ENCODE measurements at places on chromosomes 2 and 18.

DNA sequence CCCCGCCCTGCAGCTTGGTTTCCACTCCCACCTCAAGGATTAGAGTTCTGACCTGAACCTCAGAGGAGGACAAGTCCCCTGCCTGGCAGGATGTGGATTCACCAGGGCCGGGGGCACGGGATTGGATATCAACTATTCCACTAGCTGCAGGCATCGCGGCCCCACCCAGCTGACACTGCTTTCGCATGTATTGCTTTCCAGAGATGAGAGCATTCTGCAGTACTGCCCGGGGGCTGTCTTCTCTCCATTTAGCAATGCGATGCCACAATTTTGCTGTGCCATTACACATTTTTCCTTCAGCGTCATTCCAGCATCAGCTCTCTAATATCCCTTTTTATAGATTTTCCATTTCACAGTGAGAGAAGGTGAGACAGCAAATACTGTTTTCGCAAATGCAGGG lies 42.0 kb downstream of the CTIF start:
- no peak for DNase-seq

DNA sequence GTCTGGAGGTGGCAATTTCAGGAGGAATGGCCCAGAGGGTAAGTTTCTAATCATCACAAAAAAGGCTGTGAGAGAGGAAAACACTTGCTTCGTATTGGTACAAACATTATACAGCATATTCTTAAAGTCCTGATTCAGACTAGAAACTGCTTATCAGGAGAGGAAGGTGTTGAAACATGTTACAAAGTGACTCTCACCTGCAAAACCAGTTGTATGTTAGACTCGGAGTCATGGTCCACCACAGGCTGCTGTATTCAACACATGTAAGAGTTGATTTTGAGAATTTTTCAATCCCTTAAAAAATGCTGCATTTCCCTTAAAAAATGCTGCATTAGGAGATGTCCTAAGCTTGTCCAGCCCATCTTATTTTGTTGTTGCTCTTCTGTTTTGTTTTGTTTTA lies 61.5 kb downstream of the MBP start:
- no peak for DNase-seq

- no peak for DNase-seq
Observed at GRCh38 chr2:3677436-3677835, 19.4 kb downstream of the ALLC start.

- no peak for DNase-seq
Observed at GRCh38 chr2:39796134-39796533, 17.1 kb upstream of the THUMPD2 start.

- DNase-seq: no peak
Observed at GRCh38 chr18:43992741-43993140, 687.9 kb upstream of the SETBP1 start.

GRCh38 chr2:164933671-164934189 lies 21.6 kb downstream of the SLC38A11 start:
- DNase-seq: no peak

DNA sequence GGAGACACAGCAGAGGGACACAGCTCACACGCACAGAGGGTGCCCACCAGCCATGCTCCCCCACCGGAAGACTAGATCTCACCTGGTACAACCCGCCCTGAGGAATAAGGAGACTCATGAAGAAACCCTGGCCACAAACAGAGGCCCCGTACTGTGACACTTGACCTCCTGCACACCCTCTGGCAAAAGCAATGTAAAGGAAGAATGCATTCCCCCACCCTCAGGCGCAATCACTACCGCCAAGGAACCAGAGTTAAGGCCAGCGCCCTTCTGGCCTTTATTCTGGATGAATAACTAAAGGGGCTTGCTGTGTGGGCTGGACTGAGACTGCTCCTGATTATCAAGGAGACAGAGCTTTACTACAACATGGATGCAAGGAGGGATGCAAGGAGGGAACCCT lies 509.2 kb upstream of the SPHKAP start:
- no peak for DNase-seq

- no peak for DNase-seq
Observed at GRCh38 chr2:16664052-16664731, 1.4 kb downstream of the CYRIA start.

- no peak for DNase-seq
Observed at GRCh38 chr2:200079356-200079755, 124.0 kb downstream of the MAIP1 start.

DNA sequence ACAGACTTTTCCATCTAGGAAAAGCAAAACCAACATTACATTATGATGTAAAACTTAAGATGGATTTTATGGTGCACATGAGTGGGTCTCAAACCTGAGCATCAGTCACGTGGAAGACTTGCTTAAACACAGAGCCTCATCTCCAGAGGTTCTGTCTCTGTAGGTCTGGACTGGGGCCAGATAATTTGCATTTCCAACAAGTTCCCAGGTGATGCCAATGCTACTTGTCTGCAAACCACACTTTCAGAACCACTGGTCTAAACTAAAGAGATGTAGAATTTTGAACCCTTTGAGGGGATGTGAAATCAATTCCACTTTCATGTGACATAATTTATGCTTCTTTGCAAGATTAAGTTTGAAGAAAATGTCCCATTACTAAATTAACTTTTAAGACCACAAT lies 522.8 kb downstream of the MBD2 start:
- no peak for DNase-seq

DNA sequence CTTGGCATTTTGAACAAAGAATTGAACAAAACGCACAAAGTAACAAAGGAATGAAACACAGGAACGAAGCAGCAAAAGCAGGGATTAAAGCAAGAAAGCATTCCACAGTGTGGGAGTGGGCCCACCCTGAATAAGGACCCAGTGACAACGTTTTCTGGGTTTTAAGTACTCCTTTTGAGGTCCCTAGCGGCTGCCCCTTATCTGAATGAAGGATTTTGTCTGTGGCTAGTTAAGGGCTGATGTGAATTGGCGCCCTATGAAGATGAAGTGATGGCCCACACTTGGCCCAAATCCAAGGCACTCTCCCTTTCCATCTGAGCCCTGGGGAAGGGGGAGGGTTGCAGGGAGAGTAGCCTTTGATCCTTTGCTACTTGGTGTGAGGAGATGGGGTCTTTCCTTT lies 7.8 kb upstream of the CCDC141 start:
- DNase-seq: no peak

DNA sequence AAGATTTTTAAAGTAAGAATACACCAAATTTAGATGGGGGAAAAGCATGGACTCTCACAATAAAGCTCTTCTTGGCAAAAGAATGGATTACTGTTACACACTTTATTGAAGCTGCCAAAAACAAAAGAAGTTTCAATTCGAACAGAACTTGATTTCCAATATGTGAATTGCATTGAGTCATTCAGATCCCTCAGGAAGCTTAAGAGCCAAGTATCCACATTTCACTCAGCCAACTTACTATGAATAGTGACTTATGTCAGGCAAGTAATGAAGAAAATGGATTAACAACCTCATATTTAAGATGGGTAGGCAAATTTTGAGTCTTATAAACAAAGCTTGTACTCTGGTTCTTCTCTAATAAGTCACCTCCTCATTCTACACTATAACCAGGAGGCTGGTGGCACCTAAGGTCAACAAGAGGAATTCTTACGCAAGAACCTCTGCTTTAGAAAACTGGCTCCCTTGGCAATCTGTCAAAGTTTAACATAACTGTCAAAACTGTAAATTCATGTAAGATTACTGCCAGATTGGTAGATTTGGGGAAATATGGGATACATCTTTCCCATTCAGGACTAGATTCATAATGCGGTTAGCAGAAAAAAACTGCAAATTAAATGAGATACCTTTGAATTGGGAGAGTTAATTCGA lies 6.0 kb downstream of the HADHA start:
- no peak for DNase-seq

GRCh38 chr2:42967959-42968674 lies 175.7 kb upstream of the HAAO start:
- no peak for DNase-seq

DNA sequence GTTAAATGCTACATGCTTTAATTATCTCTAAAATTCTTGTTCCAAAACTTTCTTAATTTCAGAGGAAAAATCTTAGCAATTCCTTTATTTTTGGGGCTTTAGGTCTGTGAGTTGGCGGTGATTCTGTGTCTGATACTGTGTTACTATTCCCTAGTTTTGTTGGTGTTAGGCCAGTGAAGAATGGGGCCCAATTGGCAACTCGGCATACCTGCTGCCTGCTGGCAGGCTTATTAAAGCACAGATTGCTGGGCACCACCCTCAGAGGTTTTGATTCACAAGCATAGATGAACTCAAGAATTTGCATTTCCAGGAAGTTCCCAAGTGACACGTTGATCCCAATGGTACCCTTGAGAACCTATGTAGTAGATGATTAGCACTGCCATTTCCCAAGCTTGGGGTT lies 101.6 kb downstream of the OSBPL6 start:
- no peak for DNase-seq

DNA sequence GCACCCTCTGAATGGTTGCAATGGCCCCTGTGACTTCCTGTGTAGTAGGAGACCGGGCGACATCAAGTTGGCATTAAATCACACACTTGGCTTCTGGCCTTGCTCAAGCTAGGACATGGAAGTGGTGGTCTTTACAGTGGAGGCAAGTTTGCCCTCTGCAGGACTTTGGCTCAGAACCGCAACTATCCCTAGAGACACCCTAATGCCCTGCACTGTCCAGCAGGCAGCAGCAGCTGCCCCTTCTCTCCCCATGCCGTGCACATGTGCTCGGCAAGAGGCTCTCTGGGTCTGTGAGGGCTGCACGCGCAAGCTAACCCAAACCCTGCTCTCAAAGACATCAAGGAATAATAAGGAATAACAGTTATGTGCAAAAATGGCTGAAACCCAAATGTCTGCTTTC lies 106.5 kb downstream of the COL6A3 start:
- DNase-seq: no peak

DNA sequence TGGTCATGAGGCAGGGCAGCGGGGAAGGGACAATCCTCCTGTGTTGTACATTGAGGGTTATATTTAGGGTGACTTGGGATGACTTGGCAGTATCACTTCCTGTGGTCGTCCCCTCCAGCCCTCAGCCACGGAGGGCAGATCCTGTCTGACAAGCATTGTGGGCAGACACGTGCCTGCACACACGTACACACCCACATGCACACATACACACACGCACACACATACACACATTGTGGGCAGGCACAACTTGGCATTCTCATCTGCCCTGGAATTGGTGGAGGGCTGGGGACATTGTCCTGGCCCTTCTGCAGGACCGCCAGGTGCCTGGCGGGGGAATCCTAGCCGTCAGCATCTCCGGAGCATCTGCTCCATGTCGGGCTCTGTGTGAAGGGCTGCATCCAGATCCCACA lies 47.6 kb downstream of the ODC1 start:
- no peak for DNase-seq

- DNase-seq: no peak
Observed at GRCh38 chr2:154694881-154695280, 3.6 kb upstream of the KCNJ3 start.

DNA sequence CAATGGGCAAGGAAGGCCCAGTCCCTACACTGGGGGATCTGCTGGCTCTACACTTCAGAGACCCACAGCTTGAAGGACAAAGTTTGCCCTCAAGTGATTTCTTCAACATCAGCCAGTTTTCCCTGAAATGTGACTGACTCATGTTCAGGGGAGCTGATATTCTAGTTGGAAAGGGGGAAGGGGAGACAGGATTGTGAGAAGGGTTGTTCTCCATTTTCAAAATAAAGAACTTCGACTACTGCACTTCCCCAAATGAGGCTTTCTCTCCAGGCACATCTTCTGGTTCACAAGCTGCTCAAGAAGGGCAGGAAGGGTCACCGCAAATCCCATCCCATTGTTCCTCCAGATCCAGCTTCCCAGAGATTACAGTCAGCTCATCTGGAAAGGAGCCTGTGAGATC lies 117.6 kb downstream of the BCL2L11 start:
- no peak for DNase-seq

- DNase-seq: no peak
Observed at GRCh38 chr2:127610561-127610960, 35.4 kb upstream of the GPR17 start.

DNA sequence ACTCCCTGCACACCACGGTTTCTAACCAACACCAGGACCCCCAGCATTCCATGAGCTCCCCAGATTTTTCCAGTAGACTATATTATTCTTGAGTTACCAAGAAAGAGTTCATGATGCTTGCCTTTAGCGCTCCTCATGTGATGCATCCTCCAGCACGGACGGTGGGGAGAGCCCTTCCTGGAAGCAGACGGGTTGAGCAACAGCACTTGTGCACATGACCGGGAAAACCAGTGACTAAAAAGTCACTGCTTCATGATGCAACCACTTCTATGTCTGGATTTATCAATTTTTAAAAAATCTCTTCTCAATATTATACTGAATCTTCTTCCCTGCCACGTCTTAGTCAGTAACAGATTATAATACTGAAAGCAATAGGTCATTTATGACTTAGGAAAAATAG lies 20.4 kb upstream of the DOK6 start:
- DNase-seq: no peak

DNA sequence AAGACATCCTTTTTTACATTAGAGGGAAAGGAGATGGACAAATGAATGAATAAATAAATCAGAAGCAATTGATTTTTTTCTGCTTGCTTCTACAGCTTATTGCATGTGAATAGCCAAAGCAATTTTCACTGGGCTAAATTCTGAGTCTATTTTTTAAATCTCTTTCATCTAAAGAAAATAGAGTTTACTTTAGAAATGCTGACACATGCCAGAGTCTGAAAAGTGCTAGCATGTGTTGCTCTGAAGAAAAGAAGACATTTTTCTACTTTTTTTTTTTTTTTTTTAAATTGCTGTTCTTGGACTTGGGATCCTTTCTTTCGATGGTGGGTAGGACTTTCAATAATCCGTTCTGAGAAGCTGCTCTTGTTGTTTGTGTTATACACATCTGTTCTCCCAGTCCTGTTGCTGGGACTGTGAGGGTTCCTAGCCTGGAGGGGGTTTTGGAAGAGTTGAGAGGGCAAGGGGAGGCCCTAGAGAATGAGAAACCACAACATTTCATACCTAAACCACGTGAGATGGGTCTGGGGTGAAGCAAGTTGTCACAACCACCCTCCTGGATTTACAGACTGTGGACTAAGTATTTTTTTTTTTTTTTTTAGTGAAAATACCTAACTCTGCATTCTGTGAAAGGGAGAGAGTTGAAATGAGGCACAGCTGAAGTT lies 193.5 kb downstream of the PRKCE start:
- no peak for DNase-seq

- no peak for DNase-seq
Observed at GRCh38 chr2:150605664-150606063, 118.2 kb upstream of the RND3 start.

GRCh38 chr2:17614174-17614930 lies 73.9 kb downstream of the VSNL1 start:
- DNase-seq: no peak

DNA sequence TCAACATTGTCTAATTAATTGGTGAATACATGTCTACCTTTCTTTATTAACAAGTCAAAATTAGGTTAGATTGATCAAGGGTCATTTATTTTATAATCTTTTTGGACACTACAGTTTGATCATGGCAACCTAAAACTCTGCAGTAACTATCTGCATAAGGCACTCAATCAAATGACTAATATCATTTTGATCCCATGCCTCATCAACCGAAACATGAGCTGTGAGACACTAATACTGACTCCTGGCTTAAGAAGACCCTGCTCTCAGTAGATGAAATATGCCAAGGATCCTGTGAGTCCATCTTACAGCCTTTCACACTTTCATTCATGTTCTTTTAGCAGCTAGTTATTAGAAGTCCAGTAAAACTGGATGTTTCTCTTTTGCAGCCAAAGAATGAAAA lies 169.4 kb upstream of the CAVIN2 start:
- no peak for DNase-seq
